Activated T-helper 1 cell treated with anti-CD3 and anti-CD28 coated beads, Interleukin-12 subunit alpha, Interleukin-12 subunit beta, Interleukin-2, Interleukin-4 antibody, amounts not matched to agents 30 ng/mL and 10 ng/mL and 1 ng/mL, durations not matched to agents 14 hours and 24 hours and 36 hours (primary cell): ENCODE measurements at places on chromosomes 11 and 22. TPM values are rescaled to one million over a fixed set of nuclear protein-coding genes. Genes with fewer than 3 reads are reported as not detected.

CTSW gene
- total RNA-seq = 5.7 and 7.4 TPM in 2 replicates

BBOX1 gene
- not detected in 2 replicates for total RNA-seq

ST14 gene
- not detected in 2 replicates for total RNA-seq

NAV2 gene
- total RNA-seq = 0.12 and 0.34 TPM in 2 replicates

FAM118A gene
- 30.7 and 38.6 TPM in 2 replicates for total RNA-seq

HYLS1 gene
- total RNA-seq = 6.5 and 6.8 TPM in 2 replicates

MPPED2 gene
- total RNA-seq = not detected in 2 replicates

PKNOX2 gene
- not detected in 2 replicates for total RNA-seq

MIAT gene
- 37.9 and 39.8 TPM in 2 replicates for total RNA-seq

TMEM191C gene
- total RNA-seq = 0.59 and 0.67 TPM in 2 replicates
